ENCODE measurements at places on chromosomes 6 and 20.

GRCh38 chr20:64212755-64213154 lies 42.8 kb upstream of the PCMTD2 start:
- DNase-seq = no peak

DNA sequence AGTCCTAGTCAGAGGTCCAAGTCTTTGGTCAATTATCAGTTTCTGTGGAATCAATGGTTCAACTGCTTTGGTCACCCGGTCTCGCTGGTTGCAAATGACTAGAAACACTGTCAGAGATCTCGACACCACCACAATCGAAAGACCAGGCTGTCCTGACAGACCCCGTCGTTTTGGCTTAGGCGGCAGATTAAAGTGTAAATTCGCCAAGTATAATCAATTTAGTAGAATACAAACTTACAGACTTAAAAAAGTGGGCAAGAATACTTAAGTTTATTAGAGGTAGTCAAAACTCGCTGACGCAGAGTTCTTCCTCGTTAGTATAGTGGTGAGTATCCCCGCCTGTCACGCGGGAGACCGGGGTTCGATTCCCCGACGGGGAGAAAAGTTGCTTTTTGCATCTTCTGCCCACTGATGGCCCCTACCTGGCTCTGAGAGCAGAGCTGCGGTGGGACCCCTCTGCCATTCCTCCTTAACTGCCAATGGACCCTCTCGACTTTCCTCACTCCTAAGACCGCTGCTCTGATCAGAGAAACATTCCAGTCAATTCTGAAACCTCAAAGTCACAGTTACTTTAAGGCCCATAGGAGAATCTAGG lies 30.6 kb upstream of the ZNF184 start:
- DNase-seq = peak; percentile 83

GRCh38 chr6:109896341-109896740 lies 81.8 kb upstream of the GPR6 start:
- DNase-seq = no peak

GRCh38 chr20:25685276-25686080 lies 11.2 kb downstream of the ZNF337 start:
- no peak for DNase-seq

GRCh38 chr6:124368131-124368530 lies 564.5 kb downstream of the NKAIN2 start:
- no peak for DNase-seq

DNA sequence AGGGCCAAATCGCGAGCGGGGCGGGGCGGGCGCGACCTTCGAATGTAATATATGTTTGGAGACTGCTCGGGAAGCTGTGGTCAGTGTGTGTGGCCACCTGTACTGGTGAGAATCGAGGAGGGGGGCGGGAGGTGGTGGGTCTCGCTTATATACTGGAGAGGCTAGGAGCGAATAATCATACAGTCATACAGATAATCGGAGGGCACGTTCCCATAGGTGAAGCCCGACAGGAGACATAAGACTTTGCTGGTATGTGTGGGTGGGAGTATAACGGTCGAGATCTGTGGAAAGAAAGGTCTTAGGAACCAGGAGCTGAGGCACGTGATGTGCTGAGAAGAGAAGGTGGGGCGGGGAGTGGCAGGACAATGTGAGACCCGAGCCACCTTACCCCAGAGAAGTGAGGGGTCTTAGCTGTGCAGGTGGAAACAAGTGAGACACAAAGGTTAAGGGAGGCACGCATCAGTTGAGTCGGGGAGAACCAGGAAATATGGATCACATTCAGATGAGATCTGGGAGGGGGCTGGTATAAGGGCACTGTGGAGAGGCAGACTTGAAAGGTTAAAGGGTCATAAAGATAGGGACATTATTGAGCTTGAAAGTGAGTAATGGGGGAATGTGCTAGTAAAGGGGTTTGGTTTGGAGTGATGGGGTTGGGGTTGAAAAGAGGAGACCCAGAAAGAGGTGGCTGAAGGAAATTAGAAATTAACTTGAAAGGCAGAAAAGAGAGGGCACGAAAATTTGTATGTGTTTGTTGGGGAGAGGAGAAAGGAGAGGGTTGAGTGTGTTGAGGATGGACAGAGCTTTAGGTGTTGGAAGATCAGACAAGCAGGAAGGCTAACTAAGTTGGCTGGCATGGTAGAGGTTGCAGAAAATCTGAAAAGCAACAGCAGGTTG lies 589 bp downstream of the RNF5 start:
- DNase-seq = no peak

DNA sequence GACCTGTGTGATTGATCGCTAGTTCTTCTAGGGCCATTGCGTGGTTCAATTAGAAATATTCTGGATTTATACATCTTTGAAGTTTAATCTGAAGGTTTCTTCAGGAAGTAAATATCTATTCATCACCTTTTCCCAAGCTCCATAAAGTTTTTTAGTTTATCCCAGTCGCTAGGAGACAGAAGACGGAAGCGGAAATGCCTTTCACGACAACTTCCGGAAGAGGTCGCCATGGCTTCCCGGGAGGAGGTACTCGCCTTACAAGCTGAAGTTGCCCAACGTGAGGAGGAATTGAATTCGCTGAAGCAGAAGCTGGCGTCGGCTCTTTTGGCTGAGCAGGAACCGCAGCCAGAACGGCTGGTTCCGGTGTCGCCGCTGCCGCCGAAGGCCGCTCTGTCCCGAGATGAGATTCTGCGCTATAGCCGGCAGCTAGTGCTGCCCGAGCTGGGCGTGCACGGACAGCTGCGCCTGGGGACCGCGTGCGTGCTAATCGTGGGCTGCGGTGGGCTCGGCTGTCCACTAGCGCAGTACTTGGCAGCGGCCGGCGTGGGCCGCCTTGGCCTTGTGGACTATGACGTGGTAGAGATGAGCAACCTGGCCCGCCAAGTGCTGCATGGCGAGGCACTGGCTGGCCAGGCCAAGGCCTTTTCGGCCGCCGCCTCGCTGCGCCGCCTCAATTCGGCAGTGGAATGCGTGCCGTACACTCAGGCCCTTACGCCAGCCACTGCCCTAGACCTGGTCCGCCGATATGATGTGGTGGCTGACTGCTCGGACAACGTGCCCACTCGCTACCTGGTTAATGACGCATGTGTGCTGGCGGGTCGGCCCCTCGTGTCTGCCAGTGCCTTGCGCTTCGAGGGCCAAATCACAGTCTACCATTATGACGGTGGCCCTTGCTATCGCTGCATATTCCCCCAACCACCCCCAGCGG lies at the start of gene MOCS3:
Gene MOCS3, plus strand, starts transcription at position 204 of the 928 bp plus-strand sequence. Its CDS starts 25 bp downstream, at position 229.
- DNase-seq = peak; percentile 67

GRCh38 chr6:37947468-37947867 lies 127.9 kb downstream of the ZFAND3 start:
- no peak for DNase-seq

GRCh38 chr6:114312931-114313330 lies 29.9 kb downstream of the HS3ST5 start:
- DNase-seq = no peak

GRCh38 chr6:16470502-16471221 lies 232.3 kb downstream of the GMPR start:
- no peak for DNase-seq

DNA sequence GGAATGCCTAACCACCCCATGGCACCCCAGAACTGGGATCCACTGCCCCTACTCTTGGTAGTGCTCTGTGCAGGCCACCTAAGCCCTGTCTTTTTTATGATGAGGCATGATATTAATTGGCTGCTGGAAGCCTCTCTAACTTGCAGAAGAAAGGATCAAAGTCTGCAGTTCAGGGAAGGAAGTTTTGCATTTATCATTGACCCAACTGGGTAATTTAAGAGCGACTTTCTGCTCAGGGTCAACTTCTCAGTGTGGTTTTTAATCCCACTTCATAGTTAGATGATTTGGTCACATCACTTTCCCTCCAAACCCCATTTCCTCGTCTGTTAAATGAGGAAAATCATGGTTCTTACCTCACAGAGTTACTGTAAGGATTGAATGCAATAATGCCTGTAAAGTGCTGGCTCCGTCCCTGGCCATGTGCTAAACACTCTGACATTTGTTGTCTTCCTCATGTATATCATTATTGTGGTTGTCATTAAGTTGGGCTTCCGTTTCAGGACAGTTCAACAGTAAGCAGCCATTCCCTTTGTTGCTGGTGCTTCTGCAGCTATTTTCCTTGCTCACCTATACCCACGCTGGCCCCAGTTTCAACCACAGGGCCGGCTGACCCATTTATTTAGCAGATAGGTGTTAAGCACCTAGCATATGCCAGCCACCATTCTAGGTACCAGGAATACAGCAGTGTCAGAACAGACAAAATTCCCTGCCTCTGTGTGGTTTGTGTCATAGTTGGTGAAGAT lies 14.2 kb downstream of the E2F3 start:
- no peak for DNase-seq

- no peak for DNase-seq
Observed at GRCh38 chr6:137651178-137651577, 157.0 kb upstream of the OLIG3 start.

DNA sequence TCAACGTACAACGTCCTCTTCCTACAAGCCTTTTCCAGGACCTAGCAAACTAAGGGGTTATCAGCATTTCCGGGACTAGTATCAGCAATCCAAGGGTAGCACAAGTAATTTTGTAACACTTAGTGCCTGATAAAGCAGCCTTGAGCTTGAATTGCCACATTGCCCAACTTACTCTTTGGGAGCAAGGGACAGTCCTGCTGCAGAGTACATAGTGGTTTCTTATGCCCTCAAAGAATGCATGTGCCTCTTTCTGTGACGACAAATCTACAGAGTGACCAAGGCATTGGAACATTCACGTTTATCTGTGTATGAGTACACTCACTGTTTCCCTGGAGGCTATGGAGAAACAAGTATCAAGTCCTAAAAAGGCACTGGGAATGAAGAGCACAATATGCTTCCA lies 3.2 kb upstream of the ID4 start:
- DNase-seq = no peak

GRCh38 chr6:24229696-24230405 lies 103.8 kb downstream of the NRSN1 start:
- DNase-seq = no peak

DNA sequence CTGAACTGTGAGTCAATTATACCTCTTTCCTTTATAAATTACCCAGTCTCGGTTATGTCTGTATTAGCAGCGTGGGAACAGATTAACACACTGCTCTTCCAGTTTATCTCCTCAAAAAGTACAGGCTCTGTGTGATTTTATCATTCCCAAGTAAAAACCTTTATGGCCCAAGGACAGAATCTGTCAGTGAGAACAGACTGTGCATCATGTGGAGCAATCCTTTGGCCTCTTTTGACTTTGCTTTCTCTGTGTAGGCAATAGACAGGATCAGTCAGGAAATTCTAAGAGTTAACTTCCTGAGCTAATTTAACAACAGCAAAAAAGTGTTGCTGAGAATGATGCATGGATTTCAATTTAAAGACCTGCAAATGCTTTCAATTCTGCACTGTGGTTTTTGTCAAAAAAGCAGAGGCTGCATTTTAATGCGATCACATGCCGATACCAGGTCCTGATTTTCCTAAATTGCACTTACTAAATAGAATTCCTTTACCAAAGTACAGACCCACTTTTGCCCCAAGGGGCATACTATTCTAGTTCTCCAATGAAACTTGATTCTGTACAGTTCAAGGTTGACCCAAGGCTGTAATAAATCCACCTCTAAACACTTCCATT lies 246.7 kb upstream of the MARCKS start:
- no peak for DNase-seq

- DNase-seq = no peak
Observed at GRCh38 chr20:54772893-54773642, 297.7 kb downstream of the DOK5 start.

DNA sequence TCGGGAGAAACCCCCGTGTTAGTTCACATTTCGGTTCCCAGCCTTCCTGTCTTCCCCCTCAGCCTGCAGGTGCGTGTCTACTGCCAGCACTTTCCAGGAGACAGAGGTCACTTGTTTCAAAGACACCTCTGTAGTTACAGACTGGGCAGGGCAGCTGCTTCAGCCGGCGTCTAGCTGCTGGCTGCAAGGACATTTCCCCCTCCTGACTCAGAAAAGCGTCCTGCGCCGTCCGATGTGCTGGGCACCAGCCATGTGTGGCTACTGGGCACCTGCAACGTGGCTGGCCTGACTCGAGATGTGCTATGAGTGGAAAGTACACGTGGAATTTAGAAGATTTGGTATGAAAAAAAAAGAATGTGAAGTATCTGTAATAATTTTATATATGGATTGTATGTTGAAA lies 37.6 kb downstream of the RRBP1 start:
- no peak for DNase-seq

DNA sequence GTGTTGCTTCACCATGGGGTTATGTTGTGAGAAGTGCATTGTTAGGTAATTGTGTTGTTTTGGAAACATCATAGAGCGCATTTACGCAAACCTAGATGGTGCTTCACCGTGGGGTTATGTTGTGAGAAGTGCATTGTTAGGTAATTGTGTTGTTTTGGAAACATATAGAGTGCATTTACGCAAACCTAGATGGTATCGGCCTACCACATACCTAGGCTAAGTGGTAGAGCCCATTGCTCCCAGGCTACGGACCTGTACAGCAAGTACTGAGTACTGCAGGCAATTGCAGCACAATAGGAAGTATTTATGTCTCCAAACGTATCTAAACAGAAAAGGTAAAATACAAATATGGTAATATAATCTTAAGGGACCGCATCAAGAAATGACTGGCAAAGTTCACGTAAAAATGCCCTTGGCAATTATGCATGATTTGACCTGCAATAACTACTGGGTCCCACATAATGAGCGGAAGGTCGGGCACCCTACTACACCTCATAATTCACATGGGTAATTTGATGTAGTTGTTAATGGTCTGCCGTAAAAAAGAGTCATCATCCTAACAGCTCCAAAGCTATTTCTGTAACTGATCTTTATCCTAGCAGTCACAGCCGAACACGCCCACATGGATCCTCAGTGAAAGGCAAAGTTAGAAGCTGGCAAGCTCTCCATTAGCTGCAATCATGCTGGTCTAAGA lies 76.0 kb downstream of the RSPH3 start:
- no peak for DNase-seq

DNA sequence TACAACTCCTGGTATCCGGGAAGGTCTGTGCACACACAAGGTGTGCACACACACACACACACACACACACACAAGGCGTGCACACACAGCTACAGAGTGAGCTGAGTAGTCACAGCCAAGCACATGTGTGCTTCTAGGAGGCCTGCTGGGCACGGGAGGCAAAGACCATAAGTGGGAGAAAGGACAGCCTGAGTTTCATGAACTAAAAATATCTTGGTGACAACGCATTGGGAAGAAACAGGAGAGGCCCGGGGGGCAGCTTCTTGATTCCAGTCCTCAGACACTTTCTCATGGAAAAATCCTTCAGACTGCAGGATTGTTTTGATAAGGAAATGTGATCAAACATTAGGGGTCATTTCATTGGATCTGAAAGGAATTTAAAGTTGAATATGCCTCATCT lies 2.6 kb downstream of the TRAF3IP2 start:
- DNase-seq = no peak
